ENCODE measurements at places on chromosomes 16 and 17.

DNA sequence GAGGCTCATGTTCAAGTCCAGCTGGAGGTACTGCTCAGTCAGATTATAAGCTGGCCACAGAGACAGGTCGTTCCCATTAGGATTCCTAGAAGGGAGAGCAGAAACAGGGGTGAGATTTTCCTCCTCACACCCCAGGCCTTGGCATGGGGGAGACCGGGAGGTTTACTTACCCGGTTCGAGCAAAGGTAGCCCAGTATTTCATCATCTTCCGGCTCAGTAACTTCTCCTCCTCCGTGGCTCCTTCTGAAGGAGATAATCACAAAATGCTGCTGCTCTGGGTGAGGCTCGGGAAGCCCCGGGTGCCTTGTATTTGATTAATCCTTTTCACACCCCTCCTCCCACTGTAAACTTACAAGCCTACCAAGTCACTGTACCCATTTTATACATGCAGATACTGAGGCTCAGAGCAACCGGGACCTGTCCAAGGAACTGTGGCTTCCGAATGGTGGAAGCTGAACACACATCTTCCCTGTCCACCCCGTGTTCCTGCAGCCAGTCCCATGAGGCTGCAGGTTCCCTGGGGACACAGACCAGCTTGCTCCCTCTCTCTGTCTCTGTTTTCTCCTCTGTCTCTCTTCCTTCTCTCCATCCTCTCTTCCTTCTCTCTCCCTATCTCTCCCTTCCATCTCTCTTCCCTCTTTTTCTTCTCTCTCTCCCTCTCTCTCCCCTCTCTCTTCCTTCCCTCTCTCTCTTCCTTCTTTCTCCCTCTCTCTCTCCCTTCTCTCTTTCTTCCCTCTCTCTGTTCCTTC, 13.9 kb upstream of the CES1 start:
- no peak for DNase-seq

DNA sequence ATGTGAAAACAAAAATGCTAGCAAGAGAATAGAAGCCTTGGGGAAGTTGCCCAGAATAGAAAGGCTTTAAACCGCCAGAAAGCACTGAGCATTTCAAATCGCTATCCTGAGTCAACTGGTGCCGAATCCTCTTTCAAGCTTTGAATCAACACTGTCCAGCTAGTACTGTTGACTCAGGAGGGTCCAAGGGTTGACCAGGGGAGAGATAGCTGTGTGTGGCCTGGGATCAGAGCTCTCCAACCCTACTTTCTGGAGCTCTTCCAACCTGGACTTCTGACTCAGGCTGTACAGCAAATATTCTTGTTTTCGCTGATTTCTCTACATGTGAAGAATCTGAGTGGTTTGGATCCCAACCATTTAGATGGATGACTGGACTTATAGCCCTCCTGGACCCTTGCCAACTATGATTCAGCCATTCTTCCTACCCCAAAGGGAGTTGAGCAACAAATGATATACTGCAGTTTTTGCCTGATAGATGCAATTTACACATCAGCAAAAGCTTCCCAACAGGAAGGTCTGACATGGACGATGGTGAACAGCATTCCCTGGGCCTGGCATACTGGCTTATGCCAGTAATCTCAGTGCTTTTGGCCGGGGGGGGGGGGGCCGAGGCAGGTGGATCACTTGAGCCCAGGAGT, 154.0 kb upstream of the SDK2 start:
- DNase-seq = no peak

DNA sequence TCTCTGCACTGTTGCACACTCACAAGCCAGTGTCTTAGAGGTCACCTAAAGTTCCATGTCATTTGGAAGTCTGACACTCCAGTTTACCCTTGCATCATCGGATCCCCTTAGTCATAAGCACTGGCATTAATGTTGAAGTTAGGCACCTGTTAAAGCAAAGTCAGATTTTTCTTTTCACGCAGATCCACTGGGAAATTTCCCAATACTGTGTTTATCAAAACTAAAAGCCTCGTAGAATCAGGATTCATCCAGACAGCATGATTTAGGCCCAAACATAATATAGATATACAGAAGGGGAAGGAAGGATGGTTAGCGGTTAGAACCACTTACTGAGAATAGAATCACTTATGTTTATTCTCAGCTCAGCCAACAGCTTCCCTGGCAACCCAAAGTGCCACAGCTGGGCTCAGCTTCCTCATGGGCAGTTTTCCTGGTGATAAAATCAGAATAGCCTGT, 30.1 kb upstream of the HAPSTR1 start:
- no peak for DNase-seq

GRCh38 chr16:87608400-87608985, 6.2 kb downstream of the JPH3 start:
- peak; percentile 78 for DNase-seq

- DNase-seq = no peak
These were observed 91.3 kb downstream of the MAF start for GRCh38 chr16:79509211-79509631.

- DNase-seq = no peak
These were observed 17.5 kb downstream of the ACSF2 start for GRCh38 chr17:50443505-50443974.

GRCh38 chr17:9228408-9229159, 207.3 kb downstream of the NTN1 start:
- no peak for DNase-seq

DNA sequence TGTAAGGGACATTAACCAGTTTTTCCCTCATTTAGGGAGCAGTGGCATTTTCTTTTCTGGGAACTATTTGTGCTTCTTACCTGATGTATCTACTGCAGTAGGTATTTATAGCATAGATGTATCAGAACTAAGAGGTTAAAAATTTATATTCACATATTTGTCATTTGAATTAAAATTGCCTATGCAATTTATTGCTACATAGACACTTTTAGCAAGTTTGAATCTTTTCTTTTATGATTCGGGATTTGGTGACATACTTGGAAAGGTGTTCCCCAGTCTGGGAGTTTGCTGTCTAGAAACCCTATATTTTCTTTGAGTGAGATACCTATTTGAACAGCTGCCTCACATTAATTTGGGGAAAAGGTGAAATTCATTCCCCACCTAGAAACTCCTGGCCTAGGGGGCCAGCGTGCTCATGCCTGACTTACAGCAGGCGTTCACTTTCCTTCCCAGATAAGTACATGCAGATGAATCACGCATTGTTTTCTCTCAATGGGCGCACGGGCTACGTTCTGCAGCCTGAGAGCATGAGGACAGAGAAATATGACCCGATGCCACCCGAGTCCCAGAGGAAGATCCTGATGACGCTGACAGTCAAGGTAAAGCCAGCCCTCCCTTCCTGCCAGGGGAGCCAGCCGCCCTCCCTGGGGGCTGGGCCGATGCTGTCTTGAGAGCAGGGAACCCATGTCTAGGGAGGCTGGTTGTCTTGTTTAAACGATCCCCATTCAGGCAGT, 73.8 kb downstream of the SDR42E1 start:
- peak; percentile 3 for DNase-seq

DNA sequence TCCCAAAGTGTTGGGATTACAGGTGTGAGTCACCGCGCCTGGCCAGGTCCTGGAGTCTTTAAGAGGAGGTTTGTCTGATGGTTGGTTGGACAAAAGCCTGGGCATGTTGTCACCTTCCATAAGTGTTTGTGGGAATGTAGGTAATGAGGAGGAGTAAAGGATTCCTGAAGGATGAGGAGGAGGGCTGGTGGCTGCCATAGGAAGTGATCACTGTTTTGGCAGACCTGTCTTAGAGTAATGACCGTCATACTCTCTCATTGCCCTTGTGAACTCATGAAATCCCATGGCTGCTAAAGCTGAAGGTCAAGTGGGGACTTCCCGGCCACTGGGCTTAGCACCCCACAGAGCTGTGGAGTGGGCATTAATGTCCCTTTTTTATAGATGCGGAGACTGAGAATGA, 40.5 kb downstream of the TENT4B start:
- no peak for DNase-seq

- no peak for DNase-seq
These were observed 149.1 kb downstream of the PRKCA start for GRCh38 chr17:66451188-66452149.

- DNase-seq = peak; percentile 65
These were observed 32.9 kb downstream of the DEF8 start for GRCh38 chr16:89981414-89981813.

- no peak for DNase-seq
These were observed 3.0 kb upstream of the ZCCHC14 start for GRCh38 chr16:87495578-87496446.

GRCh38 chr17:11274106-11274505, 33.1 kb downstream of the SHISA6 start:
- DNase-seq = no peak

DNA sequence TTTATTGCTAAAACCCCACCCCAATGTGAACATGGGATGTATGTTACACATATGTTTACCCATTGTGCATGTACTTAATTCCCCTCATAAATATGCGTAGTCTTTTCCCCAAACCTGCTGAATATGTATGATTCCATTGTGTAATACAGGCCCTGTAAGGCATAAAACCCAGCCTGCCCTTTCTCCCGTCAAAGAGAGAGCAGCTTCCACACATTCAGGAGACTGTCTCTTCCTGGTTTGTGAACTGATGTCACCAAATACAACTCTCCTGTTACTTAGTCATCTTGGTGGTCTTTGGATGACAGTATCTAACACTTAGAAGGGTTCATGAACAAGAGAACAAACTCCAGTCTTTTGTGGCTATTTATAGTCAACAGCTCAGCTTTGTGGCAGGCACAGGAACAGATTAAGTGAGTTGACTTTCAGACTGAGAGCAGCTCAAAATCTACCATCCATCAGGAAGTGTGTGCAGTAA, 24.7 kb upstream of the TMC7 start:
- no peak for DNase-seq

DNA sequence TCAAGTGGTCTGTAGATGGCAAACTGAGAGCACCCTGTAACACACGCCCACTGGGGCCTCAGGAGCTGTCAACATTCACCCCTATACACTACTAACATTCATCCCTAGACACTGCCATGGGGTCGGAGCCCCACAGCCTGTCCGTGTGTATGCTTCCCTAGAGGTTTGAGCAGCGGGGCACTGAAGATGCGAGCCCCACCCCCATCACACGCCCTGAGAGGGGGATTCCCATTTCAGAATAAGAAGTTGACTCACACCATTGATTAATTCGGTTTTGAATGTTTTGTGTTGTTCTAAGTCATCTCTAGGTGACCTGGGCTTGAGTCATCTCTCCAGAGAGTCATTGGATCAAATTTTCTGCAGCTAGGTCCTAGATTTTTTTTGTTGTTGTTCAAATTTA, 37.3 kb upstream of the MMD start:
- no peak for DNase-seq

DNA sequence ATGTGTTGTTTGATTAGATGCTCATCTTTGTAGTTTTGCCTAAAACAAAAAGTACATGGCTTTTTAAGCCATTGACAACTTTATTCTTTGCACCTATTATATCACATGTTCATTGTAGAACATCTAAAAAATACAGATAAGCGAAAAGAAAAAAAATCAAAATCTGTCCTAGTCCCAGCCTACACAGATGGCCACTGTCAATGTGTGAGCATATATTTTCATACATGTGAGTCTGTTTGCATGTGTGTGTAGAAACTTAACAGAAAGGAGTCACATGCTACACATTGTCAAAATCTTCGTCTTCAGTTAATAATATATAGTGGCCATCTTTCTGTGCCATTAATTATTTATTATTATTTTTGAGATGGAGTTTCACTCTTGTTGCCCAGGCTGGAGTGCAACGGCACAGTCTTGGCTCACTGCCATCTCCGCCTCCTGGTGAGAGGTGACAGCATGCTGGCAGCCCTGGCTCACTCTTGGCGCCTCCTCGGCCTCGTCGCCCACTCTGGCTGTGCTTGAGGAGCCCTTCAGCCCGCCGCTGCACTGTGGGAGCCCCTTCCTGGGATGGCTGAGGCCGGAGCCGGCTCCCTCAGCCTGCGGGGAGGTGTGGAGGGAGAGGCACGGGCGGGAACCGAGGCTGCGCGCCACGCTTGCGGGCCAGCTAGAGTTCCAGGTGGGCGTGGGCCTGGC, 68.5 kb upstream of the AMZ2 start:
- no peak for DNase-seq

DNA sequence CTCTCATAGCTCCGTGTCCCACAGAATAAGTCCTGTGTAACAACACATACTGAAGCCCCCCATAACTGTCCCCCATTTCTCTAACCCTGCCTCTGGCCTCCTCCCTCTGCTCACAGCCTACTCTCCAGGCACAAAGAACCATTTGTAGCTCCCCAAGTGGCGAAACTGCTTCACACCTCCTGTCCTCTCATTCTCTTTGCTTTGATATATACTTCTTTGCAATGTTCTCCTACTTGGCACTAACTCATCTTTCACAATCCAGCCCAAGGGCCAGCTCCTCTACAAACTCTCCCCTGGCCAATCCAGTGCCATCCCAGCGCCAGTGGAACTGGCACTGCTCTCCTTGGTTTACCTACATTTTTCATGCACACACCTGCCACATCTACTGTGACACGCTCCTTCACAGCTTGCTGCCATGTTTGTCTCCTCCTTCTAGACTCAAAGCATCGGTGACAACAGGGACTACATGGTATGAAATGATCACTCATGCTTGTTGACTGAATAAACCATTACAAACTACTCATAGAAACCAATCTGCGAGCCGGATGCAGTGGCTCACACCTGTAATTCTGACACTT, 12.8 kb downstream of the CYTH1 start:
- DNase-seq = no peak

DNA sequence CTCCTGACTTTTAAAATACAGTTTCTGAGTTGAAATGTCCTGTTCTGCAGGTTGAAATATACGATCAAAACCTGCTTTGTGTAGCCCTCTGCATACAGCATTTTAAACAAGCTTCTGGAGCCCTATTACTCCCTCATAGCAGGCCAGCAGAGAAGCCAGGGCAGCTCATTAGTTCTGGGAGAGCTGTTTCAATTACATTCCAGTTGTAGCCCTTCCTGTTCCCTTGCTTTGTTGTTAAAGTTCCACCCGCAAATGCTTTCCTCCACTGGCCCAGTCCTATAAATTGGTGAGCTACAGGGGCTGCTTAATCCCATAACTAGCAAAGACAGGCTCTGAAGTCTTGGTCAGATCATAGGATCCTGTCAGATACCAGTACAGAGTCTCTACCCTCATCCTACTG, 162.5 kb downstream of the SLC39A11 start:
- no peak for DNase-seq

GRCh38 chr16:17395849-17396480, 74.8 kb downstream of the XYLT1 start:
- no peak for DNase-seq

DNA sequence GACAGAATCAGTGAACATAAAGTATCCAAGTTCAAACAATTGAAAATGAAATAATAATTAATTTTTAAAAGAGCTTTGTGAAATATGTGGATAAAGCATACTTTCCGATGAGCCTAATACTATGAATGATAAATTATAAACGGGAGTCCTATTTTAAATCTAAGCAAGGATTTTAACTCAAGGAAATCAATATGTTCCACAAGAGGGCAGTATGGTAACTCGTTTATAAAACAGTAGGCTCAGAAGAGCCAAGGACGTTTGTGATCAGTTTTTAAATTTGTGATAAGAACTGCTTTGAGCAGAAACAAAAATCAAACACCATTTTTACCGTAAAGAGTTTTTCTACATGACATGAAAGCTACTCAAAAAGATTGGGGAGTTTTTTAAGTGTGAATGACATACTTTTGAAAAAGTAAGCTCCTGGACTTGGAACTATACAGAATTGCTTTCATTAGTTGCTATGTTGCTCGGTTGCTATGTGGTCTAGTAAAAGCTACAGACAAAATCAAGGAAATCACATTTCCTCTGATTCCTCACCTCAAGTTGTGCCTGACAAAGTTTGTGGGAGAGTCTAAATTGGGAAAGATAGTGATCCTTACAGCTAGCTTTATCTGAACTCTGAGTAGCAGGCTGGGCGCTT, 11.8 kb upstream of the TEKT1 start:
- peak; percentile 45 for DNase-seq

- DNase-seq = no peak
These were observed 570 bp upstream of the NME3 start for GRCh38 chr16:1771864-1772361.
